Right lung (tissue), 10 donors: ENCODE measurements at places on chromosomes 16 and 17. TPM values are rescaled to one million over a fixed set of nuclear protein-coding genes. Genes with fewer than 3 reads are reported as not detected.

GRCh38 chr17:17206124-17206912 lies at the start of gene PLD6:
TSS of gene PLD6 (minus strand) at chr17:17206333. CDS start at chr17:17206286, 47 bp downstream.
- peak; percentile 40 for DNase-seq

Gene HSPB9
- polyA plus RNA-seq = 0.60 TPM

GRCh38 chr17:7572338-7572587 lies 7.2 kb upstream of the CD68 start:
- no peak for DNase-seq

DNA sequence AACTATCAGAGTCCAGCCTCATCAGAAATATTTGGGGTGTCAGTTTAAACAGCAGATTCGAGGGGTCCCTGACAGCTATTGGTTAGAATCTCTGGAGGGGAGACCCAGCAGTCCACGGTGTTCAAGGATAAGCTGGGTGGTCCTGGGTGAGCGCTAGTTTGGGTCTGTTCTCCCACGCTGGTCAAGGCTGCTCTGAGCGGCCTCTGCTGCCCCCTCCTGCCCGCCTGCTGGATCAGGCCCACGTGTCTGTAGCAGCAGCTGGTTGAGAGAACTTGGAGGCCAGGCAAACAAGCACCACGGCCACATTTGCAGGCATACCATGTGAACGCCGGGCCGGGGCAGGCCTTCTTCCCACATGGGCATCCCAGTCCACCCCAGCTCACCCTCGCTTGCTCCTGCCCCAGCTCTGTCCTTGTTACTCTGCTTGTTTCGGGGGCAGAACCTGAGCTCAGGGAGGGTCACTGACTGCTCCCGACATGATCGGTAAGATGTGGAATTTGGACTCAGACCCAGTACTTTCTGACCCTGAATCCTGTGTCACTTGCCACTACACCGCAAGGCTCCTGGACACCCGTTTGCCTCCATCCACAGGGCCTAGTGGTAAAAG lies 7.4 kb downstream of the FOXF1 start:
- no peak for DNase-seq

Gene GP2
- polyA plus RNA-seq = not detected
